ENCODE measurements at places on chromosomes 2 and 18. TPM values are rescaled to one million over a fixed set of nuclear protein-coding genes. Genes with fewer than 3 reads are reported as not detected.

DNA sequence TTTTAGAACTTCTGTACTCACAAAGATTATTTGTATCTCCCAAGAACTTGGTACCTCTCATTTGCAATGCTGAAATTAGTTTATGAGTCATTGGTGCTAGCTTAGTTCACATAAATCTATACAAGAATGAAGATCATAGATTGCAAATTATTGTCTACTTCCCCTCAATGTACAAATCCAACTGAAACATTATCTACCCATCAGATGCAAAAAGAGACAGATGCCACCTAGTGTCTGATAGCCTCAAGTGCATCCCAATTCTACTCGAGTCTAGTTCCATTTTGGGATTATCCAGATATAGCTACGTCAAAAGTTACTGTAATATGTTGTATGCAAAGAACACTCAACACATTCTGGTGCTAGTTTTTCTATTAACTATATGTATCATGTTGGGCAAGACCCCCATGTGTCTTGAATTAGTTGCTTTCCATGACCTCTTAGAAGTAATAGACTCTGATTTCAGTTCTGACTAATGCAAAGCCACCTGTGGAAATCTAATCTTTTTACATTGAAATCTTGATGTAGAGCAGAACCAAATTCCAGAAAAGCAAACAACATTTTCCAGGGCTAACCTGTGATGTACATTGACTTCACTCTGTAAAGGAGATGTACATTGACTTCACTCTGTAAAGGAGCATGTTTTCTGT is 210.0 kb downstream of the RBM43 start:
- peak; percentile 50 for DNase-seq
- H3K27ac ChIP-seq = no peak overlapping the region
- H3K36me3 ChIP-seq = no peaks in the 10 kb centered on the region
- H3K27me3 ChIP-seq = peaks cover 7% of the 10 kb centered on the region
- no peaks in the 10 kb centered on the region for H3K4me1 ChIP-seq

- H3K36me3 ChIP-seq = peaks cover 15% of the 10 kb centered on the region
- no peak overlapping the region for H3K4me3 ChIP-seq
- no peaks in the 10 kb centered on the region for H3K4me1 ChIP-seq
Observed at GRCh38 chr2:158667586-158667985, 127.5 kb upstream of the DAPL1 start.

Gene EMILIN1
- total RNA-seq = 0.63 TPM

- peaks cover 46% of the 10 kb centered on the region for H3K36me3 ChIP-seq
- H3K27ac ChIP-seq = peak overlapping the region; percentile 97
- peak; percentile 80 for DNase-seq
- no peaks in the 10 kb centered on the region for H3K27me3 ChIP-seq
Observed at GRCh38 chr2:200812122-200813022, 662 bp downstream of the BZW1 start.

DNA sequence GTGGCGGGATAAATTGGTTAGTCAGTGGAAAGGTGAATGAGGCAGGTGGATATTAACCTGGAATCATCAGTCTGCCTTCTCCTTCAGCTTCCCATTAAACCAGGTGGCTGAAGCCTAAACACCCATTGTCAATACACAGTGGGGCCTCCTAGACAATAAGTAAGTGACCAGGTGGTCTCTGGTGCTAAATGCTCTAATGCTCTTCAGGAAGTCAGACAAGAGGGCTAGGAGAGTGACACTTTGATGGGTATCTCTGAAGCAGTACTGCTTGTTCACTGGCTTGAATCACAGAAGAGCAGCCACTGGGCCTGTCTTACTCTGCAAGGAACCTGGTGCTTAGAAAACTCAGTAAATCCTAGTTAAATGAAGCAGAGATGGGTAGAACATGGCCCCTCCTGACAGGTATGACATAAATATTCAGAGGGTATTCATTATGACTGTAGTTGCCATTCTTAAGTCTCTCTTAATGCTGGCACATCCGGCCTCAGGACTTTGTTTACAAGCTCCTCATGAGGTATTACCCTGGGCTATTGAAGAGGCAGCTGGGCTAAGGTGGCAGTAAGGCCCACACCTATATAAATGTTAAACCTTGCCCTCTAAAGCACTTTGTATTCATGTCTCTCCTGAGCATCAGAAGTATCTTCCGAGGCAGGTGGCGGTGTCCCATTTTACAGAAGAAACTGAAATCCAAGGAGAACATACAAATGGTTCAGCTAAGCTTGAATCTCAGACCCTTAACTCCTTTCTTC is 104.9 kb downstream of the NCK2 start:
- no peaks in the 10 kb centered on the region for H3K27me3 ChIP-seq
- no peak overlapping the region for H3K4me3 ChIP-seq
- peaks cover 54% of the 10 kb centered on the region for H3K36me3 ChIP-seq
- peaks cover 78% of the 10 kb centered on the region for H3K4me1 ChIP-seq
- peak overlapping the region; percentile 79 for H3K27ac ChIP-seq

DNA sequence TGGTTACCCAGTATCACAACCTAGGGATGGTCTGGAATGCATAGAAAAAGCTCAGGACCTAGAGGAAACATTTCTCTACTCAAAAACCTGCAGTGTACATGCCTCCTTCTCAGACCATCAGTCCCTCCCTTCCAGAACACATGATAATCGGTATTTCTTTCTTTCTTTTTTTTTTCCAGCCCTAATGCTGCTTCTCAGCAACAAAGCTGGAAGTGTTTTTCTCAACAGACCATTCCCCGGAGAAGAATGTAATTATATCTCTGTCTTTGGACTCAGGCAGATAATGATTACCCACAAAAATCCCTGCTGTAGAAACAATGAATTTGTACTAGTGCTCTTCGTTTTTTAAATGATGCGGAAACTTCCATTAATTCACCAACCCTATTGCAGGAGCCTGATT is 44.1 kb upstream of the NDUFV2 start:
- no peak for DNase-seq
- peaks cover 3% of the 10 kb centered on the region for H3K4me1 ChIP-seq
- H3K27me3 ChIP-seq = no peaks in the 10 kb centered on the region
- H3K4me3 ChIP-seq = no peak overlapping the region

Gene DSEL
- total RNA-seq = 0.13 TPM

Gene RBKS
- total RNA-seq = 7.2 TPM

GRCh38 chr2:69601179-69601612 is 42.3 kb downstream of the AAK1 start:
- no peak overlapping the region for H3K4me3 ChIP-seq
- H3K4me1 ChIP-seq = peaks cover 90% of the 10 kb centered on the region
- H3K27ac ChIP-seq = peak overlapping the region; percentile 82

GRCh38 chr2:54704688-54705605 is 18.5 kb upstream of the EML6 start:
- no peak overlapping the region for H3K27ac ChIP-seq
- H3K27me3 ChIP-seq = peaks cover 16% of the 10 kb centered on the region
- no peaks in the 10 kb centered on the region for H3K36me3 ChIP-seq
- H3K4me3 ChIP-seq = no peak overlapping the region

DNA sequence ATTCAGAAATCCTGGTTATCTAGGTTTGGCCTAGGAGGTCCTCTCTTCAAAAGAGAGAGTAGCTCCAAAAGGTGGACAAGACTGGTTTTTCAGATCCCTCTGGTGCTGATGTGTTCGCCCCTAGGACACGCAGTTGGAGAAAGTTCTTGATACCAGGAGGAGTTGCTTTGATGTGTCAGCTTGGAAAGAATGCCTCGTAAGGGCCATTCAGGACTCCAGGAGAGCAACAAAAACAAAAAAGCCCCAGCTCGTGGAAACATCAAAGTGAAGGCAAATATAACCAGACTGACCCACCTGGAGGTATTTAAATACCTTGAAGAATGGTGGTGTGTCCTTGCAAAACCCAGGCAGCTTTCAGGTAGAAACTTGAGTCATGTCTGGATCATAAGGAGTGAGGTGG is 12.5 kb upstream of the LBH start:
- no peaks in the 10 kb centered on the region for H3K27me3 ChIP-seq
- H3K4me3 ChIP-seq = no peak overlapping the region
- DNase-seq = no peak
- peaks cover 29% of the 10 kb centered on the region for H3K4me1 ChIP-seq
- H3K27ac ChIP-seq = no peak overlapping the region
- H3K36me3 ChIP-seq = no peaks in the 10 kb centered on the region

Gene OR6B3
- total RNA-seq = not detected

DNA sequence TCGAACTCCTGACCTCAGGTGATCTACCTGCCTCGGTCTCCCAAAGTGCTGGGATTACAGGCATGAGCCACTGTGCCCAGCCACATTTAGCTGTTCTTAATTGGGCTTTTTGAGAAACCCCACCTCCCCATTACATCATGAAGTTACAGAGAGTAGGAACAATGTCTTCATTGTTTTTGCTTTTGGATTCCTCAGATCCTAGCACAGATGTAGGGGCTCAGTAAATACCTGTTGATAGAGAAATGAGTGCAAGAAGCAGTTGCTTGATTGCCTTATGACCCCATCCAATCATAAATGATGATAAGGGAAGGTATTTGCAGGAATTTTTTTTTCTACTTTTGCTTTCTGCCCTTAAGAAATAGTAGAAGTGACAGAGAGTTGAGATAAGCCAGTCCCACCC is 25.4 kb downstream of the GREB1L start:
- H3K4me1 ChIP-seq = no peaks in the 10 kb centered on the region
- H3K27ac ChIP-seq = no peak overlapping the region
- no peaks in the 10 kb centered on the region for H3K36me3 ChIP-seq
- peaks cover 2% of the 10 kb centered on the region for H3K27me3 ChIP-seq
- no peak overlapping the region for H3K4me3 ChIP-seq

- H3K4me1 ChIP-seq = no peaks in the 10 kb centered on the region
- no peak overlapping the region for H3K4me3 ChIP-seq
- H3K27ac ChIP-seq = no peak overlapping the region
- no peak for DNase-seq
Observed at GRCh38 chr2:159561786-159562185, 54.6 kb downstream of the BAZ2B start.

DNA sequence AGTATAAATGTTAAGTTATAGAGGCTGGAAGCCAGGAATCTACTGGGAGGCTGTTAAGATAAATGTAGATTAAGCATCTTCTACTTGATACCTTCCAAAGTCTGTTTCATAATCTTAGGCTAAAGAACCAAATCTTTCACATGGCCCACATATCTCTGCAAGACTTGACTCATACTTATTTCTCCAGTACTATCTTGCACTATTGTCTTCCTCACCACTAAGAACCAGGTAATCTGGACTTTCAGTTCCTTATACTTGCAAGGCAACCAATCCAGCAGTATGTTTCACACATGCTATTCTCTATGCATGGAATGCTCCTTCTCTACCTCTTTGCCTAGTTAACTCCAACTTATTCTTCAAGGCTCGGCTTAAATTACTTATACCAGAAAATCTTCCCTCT is 62.2 kb downstream of the RBMS1 start:
- H3K4me1 ChIP-seq = peaks cover 59% of the 10 kb centered on the region
- H3K27me3 ChIP-seq = no peaks in the 10 kb centered on the region
- H3K27ac ChIP-seq = no peak overlapping the region
- no peak overlapping the region for H3K4me3 ChIP-seq
- no peak for DNase-seq

Gene C1QL2
- not detected for total RNA-seq
